ENCODE measurements at places on chromosomes 2 and 18.

GRCh38 chr18:58367425-58368140 lies 261.3 kb downstream of the ALPK2 start:
- no peak for DNase-seq

GRCh38 chr2:203603456-203604389 lies 68.6 kb upstream of the RAPH1 start:
- DNase-seq = no peak

GRCh38 chr2:37230581-37230980 lies 815 bp downstream of the CEBPZ start:
- DNase-seq = no peak

DNA sequence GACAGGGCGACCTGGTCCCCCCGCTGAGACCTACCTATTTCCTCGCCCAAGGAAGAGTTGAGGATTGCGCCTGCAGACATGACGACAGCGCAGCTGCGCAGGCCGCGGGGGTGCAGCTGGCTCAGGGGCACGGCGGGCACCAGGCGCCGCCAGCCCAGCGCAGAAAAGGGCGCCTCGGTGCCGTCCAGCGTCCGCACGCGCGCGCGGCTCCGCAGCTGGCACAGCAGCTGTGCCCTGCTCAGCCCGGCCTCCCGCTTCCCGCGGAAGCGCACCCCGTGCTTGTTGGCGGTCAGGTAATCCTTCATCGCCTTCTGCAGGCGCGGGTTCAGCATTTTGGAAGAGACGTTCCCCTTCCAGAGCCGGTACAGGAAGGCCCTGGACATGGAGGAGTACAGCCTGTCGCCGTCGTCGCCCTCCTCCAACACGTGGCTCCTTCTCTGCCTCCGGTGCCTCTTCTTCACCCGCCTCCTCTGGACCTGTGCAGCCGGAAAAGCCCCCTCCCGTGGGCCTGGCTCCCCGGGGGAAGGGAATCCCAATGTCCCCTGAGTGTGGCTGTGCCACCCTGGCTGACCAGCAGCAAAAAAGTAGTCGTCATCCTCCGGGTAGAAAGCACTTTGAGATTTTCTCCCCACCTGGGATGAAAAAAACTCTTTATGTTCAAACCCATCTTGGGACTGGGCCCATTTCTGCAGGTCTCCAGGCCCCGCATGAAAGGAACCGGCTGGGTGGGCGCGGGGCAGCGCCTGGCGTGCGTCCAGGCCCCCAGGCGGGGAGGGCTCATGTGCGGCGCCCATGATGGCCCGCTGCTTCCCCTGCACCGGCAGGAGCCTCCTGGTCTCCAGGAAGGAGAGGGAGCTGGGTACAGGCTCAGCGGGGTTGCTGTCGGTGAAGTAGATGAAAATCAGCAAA lies 42.7 kb downstream of the ST6GAL2 start:
- DNase-seq = no peak

GRCh38 chr2:51511002-51511401 lies 479.1 kb upstream of the NRXN1 start:
- no peak for DNase-seq

DNA sequence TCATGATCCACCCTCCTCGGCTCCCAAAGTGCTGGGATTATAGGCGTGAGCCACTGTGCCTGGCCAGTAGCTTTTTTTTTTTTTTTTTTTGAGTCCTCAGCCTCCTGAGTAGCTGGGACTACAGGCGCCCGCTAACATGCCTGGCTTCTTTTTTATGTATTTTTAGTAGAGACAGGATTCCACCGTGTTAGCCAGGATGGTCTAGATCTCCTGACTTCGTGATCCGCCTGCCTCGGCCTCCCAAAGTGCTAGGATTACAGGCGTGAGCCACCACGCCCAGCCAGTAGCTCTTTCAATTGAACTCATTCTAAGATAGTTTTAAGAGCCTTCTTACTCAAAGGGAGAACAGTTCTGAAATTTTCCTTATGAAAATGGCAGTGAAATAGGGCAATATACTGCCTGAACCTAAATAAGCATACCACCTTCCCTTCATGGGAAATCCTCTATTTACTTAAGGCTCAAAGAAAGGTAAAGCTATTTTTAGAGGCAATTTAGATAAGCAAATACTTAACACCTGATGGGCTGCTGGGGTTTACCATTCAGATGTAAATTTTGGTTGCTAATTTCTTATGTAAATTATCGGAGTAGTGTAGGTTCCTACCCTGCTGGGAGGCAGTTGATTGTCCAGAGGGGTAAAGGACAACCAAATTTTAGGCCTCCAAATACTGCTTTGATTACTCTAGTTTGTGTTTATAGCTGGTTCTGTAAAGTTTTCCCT lies 144.7 kb downstream of the GREB1L start:
- no peak for DNase-seq

- DNase-seq = no peak
These were observed 781.9 kb downstream of the GALR1 start for GRCh38 chr18:78031589-78031988.

DNA sequence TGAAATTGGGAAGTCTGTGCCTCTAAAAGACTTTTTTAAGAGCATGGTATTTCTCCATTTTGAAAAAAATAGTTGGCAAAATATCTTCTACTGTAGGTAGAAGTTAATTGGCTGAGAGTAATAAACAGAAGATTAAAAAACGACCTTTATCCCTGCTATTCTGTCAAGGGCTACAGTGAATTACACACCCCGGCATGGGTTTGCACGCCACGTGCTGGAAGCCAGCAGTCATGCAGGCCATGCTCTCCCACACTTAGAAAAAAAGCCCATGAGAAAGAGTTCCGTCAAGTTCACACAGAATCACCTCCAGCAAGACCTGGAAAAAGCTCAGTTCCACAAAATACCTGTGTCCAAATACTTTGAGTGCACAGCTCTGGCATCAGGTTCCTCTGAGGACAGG lies 26.8 kb downstream of the FAM110C start:
- DNase-seq = no peak

- no peak for DNase-seq
These were observed 2.1 kb upstream of the NGEF start for GRCh38 chr2:233015019-233015645.

GRCh38 chr2:76977846-76978727 lies 544.1 kb downstream of the LRRTM4 start:
- no peak for DNase-seq

DNA sequence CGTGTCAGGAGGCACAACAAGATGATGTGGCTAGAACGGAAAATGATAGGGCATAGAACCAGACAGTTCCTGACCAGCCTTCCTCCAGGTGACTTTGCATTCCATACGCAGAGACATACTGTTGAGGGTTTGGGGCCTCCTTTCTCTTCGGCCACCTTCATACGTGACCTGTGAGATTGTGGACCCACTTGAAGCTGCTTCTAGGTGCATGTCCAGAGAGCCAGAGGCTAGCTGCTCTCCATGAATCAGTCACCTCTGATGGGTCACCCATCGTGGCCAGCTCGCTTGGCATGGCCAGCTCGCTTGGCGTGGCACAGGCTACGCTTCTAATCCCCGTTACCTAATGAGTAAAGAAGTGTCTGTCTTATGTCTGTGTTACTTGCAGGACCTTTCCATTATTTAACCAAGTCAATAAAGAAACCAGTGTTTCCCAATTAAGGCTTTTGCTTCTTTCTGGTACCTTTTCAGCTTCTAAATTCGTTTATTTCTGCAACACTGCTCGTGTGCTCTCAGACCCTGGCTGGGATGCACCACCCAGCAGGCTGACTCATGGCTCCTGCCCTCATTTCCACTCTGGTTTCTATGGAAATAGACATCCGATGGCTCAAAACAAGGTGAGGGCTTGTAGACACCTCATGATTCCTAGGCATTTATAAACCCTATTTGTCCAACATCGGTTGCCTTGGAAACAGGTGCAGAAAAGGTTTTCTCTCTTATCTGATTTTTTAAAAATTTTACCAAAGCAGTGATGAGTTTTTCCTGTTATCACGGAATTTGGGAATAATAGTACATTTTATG lies 86.7 kb upstream of the B3GNT7 start:
- DNase-seq = no peak

DNA sequence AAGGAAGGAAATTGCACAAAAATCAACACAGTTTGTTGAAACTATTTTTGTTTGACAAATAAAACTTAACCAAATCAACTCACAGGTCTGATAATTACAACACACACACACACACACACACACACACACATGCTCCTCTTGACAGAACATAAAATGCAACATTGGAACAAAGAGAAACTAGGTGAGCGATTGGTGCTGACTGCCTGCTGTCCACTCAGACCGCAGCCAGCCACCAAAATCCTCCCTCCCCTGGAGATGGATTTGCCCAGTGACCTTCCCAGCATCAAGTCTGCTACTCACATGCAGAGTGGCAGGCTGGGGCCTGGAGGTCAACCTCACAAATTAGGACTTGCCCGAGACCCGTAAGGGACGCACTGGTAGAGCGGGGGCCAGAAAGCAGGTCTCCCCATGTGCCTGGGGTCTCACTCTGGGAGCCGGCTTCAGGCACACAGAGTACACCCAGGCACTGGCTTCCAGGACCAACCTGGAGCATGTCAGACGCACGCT lies 61.4 kb downstream of the DIPK1C start:
- no peak for DNase-seq

GRCh38 chr2:40256649-40257048 lies 195.2 kb downstream of the SLC8A1 start:
- DNase-seq = no peak

DNA sequence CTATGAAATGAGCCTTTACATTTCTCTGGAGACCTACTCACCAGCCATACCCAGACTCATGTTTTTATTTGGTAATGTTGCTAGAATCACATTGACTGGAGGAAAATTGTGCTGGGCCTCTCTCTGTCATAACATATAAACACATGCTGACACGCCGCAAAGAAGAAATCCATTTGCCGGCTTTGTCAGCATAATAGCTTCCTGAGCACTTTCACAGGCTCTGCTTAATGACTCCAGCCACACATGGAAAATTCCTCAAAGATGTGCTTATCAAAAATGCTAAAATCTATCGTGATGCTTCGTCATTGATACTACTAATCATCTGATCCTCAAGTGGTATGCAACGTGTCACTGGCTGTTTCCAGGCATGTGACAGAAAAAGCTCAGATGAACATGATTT lies 63.1 kb downstream of the RND3 start:
- no peak for DNase-seq
